GOT3 (cell line): ENCODE measurements at places on chromosomes 2 and 18.

- DNase-seq, result no peak
Observed at GRCh38 chr2:96760986-96761832, 507 bp downstream of the CNNM4 start.

DNA sequence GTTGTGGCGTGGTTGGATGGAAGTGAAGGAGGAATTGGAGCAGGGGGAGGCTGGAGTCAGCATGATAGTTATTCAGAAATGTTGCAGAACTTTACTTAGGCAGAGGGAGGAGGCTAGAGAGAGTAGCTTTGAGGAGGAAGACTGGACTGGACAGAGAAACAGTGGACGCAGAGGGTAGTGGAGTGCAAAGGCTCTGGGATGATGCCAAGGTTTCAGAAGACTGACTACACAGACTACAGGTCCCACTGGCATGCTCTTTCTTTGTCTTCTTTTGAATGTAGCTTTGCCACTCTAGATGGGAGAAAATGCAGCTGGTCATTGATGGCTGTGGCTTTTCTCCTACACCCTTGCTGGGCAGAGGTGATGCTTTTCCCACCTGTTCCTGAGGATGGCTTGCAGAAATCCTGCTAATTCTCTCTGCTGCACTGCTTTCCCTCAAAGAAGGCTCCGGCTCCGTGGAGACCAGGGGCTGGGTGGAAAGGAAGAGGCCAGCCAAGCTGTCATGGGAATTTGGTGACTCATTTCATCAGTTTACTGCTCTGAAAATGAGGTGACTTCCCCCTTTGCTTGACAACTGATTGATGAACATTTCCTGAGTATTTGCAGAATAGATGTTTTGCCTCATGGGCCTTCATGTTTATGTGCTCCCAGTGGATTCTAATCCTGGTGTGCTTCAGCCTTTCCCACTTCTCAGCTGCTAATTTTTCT lies 42.4 kb downstream of the MEIS1 start:
- DNase-seq, result no peak

DNA sequence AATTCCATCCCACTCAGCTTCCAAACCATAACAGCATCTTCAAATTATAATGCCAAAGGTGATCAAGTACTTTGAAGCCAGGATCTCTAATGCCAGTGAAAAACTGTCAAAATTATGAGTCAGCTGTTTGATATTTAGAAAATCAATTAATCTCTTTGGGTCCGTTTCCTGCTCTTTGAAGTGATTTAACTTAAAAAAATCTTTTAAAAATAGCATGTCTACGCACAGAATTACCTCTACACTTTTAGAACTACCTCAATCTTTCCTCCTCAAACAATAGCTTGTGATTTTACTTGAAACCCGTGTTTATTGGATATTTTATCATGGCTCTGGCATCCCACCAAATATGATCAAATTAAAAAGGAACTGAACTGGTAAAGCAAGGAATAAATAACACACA lies 31.3 kb upstream of the TANK start:
- no peak for DNase-seq

DNA sequence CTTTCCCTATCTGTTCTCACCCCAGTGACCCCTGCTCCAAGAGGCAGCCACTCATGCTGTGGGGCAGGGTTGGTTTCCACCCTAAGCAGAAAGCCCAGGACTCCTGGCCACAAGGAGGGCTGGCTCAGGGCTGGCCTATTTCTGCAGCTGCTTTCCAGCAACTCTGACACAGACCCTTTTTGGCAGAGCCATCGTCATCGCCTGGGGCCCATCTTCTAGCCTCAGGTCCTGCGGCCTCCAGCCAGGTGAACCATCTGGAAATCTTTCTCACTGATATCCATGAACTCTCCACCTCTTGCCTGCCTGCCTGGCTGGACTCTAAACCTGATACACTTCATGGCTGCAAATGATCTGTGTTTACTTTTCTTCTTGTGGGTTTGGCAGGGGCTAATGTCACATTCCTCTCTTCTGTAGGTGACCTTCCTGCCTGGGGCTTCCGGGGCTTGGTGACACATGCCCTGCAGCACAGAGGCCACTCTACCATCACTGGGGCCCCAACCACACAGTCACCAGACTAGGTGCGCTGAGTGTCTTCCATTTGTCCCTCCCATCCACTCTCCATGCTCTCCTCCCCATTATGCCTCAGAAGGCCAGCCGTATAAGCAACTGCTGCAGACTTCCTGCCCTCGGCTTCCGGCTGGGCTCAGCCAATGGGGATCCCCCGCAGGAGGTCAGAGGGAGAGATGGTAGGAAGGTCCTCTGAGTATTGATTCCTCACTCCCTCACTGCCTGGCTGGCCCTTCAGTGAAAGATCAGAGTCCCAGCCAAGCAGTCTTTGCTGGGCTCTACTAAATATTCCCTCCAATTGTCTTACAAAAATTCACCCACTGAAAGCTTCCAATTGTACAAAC lies 9.7 kb upstream of the COPS8 start:
- no peak for DNase-seq

- DNase-seq, result no peak
Observed at GRCh38 chr2:201966691-201967438, 66.8 kb upstream of the FZD7 start.

- DNase-seq, result no peak
Observed at GRCh38 chr2:178632729-178633128, 152.5 kb downstream of the PLEKHA3 start.

DNA sequence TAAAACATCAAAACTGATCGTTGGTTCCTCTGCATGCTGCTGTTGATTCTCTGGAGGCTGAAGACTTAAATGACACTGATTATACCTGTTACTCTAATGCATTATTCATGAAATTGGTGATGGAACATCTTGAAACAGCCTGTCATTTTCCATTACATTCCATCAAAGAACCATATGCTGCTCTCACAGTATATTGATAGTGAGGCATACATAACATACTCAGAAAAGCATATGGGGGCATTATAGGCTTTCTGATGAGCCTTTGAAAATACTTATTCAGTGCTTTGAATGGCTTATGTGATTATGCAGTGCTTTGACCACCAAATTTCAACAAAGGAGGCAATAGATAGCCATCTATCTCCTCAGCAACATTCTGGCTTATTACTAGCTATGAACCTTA lies 392.1 kb downstream of the CDH19 start:
- DNase-seq, result no peak
